Posterior cingulate gyrus (tissue), 11 donors: ENCODE measurements at places on chromosomes 1 and 21.

DNA sequence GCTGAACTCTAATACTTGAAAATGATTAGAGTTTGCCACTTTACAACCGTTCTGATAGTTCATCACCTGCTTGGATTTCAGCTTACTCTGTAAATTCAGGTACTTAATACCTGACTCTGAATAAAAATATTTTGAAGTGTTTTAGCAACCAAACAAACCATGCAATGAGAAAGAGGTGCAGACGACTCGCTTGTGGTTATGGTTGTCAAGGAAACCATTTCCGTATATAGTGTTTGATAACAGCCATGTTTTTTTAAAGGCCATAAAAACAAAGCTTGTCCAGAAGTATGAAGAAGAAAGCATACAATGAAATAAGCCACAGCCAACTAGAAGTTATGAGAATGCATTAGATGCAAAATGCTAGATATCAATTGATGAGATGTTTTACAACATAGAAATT is 167.2 kb upstream of the HMCN1 start:
- no peak for DNase-seq

GRCh38 chr1:231734417-231734816 is 107.8 kb downstream of the DISC1 start:
- DNase-seq, result no peak

DNA sequence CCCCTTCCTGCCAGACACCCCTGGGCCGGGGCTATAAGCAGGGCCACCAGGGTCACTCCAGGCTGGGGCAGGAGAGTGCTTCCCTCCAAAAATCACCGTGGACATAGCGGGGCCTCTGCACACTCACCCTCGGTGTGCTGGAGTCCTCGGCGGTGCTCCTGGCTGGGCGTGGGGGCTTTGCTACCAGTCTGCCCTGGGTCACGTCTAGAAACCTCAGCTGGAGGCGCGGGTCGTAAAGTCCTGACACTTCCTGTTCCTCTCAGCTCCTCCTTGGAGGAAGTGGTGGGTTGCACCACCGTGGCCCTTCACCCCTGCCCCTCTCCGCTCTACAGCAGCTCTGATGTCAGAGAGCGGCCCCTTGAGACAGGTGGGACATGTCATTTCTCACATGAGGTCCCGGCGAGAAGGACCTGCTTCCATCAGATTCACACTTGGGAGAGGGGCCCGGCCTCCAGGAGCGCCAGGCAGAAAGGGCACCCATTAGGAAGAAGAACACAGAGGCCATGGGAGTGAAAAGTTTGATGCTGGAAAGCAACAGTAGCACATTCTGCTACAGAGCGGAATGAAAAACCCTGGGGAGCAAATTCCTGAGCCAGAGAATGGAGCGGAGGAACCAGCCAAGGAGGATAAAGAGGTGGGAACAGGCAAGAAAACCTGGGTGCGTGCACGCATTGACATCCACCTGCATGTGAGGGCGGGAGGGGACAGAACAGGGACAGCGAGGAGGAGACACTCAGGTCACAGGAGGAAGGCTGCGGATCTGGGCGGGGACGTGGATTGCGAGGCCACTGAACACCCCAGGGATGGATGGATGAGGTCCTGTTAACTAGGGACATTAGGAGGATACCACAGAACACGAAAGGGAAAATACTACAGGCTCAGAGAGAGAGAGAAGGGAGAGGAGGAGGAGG is at the start of gene ITGB2:
TSS of gene ITGB2 (minus strand) at position 206 of the 911 bp plus-strand sequence. CDS start 10,117 bp downstream, outside the sequence.
- no peak for DNase-seq

DNA sequence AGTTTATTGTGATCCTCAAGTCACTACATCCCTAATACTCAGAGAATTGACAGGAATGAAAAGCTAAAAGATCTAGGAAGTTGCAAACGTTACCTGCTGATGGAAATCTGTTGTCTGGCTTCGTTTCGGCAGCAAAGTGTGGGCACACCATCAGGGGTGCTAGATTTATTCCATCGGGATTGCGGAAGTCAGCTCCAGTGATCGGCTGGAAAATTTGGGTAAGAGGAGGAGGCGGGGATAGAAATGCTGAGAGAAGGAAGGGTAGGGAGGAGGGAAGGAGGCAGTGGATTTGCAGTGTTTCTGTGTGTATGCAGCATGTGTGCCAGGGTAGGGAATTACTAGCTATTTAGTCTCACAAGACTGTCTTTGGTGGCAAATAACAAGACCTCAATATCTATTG is at the start of gene CTSK:
TSS of gene CTSK (minus strand) at position 140 of the 400 bp plus-strand sequence. CDS start 1,455 bp downstream, outside the sequence.
- no peak for DNase-seq

- no peak for DNase-seq
Observed at GRCh38 chr1:17596651-17597509, 57.4 kb downstream of the ARHGEF10L start.

DNA sequence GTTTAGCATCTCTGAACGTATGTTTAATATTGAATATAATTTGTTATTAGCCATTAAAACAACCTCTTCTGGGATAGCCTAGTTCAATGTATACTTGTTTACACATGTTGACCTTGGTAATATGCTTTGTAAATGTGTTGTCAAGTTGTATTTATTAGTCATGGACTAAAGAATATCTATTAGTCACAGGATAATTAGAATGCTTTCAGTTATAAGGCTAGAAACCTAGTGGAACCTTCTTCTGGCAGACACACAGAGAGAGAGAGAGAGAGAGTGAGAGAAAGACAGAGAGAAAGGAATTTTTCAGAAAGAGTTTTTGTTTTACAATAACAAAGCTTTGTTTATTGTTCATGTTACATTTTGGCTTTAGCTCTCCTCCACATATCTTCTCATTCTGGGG is 181.1 kb upstream of the APP start:
- DNase-seq, result no peak

GRCh38 chr1:75472971-75473603 is 137.8 kb downstream of the SLC44A5 start:
- DNase-seq, result no peak

DNA sequence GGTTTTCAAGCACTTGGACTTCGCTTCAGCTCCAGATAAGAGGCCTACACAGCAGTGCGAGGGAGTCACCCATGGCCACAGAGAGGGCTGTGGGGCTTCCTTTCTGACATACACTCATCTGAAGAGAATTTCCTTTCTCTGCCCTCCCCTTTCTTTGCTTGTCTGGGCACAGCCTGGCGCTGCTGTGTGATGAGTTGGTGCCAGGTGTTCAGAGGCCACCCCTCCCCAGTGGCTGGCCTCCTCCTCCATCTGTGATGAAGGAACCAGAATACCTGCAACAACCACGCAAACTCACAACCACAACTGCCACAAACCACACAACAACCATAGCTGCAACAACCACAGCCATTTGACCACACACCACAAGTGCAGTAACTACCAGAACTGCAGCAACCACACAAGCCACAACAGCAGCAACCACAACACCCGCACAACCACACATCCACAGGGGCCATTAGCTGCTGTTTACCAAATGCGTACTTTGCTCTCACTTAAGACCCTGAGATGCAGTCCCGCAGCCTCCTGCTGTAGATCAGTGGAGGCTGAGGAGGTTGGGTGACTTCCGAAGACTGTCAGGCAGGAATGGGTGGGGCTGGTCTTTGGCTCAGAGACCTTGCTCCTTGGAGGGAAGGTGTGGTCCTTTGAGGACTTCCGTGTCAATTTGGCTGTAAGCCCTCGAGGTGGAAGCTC is 71.1 kb downstream of the IER5 start:
- DNase-seq, result no peak

DNA sequence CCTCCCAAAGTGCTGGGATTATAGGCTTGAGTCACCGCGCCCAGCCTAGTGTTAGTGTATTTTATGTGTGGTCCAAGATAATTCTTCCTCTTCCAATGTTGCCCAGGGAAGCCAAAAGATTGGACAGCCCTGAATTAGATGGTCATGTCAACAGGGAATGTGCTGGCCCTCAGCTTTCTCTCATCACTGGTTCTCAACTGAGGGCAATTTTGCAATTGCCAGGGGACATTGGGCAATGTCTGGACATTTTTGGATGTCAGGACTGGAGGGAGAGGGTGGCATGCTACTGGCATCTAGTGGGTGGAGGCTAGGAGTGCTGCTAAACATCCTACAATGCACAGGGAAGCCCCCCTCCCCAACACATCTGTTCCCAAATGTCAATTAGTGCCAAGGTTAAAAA is 95.0 kb downstream of the LAMC2 start:
- DNase-seq, result no peak

- DNase-seq, result no peak
Observed at GRCh38 chr1:186454981-186455380, 5.9 kb downstream of the PDC start.

GRCh38 chr1:170872663-170873062 is 62.7 kb upstream of the MROH9 start:
- no peak for DNase-seq

- no peak for DNase-seq
Observed at GRCh38 chr1:79193211-79194079, 186.9 kb upstream of the ADGRL4 start.

DNA sequence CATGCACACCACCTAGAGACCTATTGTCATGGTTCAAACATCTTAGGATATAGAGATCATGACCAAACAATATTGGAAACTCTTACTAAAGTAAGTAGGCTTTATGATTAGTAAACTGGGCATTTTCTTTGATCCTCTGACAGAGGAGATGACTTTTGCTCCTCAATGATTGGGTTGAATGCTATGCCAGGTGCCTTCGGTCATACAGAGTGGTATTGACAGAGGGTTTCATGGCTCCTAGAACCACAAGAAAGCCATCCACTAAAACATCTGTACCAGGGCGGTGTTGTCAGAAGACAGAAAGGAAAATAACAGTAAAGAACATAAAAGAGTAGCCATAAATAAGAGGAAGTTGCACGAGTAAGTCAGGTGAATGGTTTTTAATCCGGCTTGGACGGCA is 20.8 kb upstream of the SAMSN1 start:
- no peak for DNase-seq

GRCh38 chr1:169508432-169509338 is 22.9 kb upstream of the SLC19A2 start:
- no peak for DNase-seq

- DNase-seq, result no peak
Observed at GRCh38 chr1:77095236-77095635, 124.0 kb downstream of the PIGK start.
